ENCODE measurements at places on chromosomes 1 and 21. TPM values are rescaled to one million over a fixed set of nuclear protein-coding genes. Genes with fewer than 3 reads are reported as not detected.

Gene FTCD
- total RNA-seq = 25.8 TPM

Gene FLG
- total RNA-seq = not detected

Gene IL12RB2
- 0.47 TPM for total RNA-seq

Gene PCBP3
- total RNA-seq = 3.1 TPM

Gene WDR64
- total RNA-seq = 0.07 TPM

Gene CD164L2
- not detected for total RNA-seq

Gene SHISA4
- 9.6 TPM for total RNA-seq

Gene HNRNPR
- total RNA-seq = 106 TPM

Gene OLFM3
- total RNA-seq = 6.2 TPM

Gene CHODL
- total RNA-seq = 1.2 TPM

Gene PTCH2
- 0.56 TPM for total RNA-seq

Gene TLR5
- total RNA-seq = 0.88 TPM

Gene LCK
- total RNA-seq = 0.40 TPM

Gene RERE
- 46.0 TPM for total RNA-seq

Gene IL10
- total RNA-seq = not detected

Gene CDC14A
- total RNA-seq = 16.5 TPM

Gene RGS7
- 1.1 TPM for total RNA-seq

Gene BPNT1
- 53.4 TPM for total RNA-seq

Gene HSD17B7
- total RNA-seq = 50.2 TPM

Gene PGLYRP4
- total RNA-seq = not detected

Gene ANGPTL3
- total RNA-seq = 88.6 TPM

Gene PFDN2
- 63.1 TPM for total RNA-seq

Gene ERG
- total RNA-seq = 4.7 TPM

Gene ADARB1
- total RNA-seq = 9.9 TPM

Gene TMEM269
- 0.32 TPM for total RNA-seq

Gene PPP1R8
- 42.8 TPM for total RNA-seq

Gene FAM167B
- total RNA-seq = 0.53 TPM

Gene ZC3H11A
- total RNA-seq = 123 TPM

Gene SCYL3
- 6.6 TPM for total RNA-seq

Gene SLC45A3
- 10.0 TPM for total RNA-seq

Gene TMEM240
- 6.2 TPM for total RNA-seq

Gene PINK1
- total RNA-seq = 60.5 TPM

Data from hepatocyte (in vitro differentiated cells).